Placental pericyte (primary cell): ENCODE measurements at places on chromosomes 3 and 15. TPM values are rescaled to one million over a fixed set of nuclear protein-coding genes. Genes with fewer than 3 reads are reported as not detected.

The ZPLD1 gene
- total RNA-seq = 0.14 and 0.22 TPM in 2 replicates

The SAXO2 gene
- 0.88 and 1.3 TPM in 2 replicates for total RNA-seq

The C3orf49 gene
- not detected in 2 replicates for total RNA-seq

The PHC3 gene
- 32.6 and 37.9 TPM in 2 replicates for total RNA-seq

The BOC gene
- 3.1 and 4.9 TPM in 2 replicates for total RNA-seq

The ITIH1 gene
- not detected in 2 replicates for total RNA-seq

The LIPC gene
- 0.29 and 0.88 TPM in 2 replicates for total RNA-seq

The GOLGA6A gene
- not detected in 2 replicates for total RNA-seq

The NAA50 gene
- 162 and 226 TPM in 2 replicates for total RNA-seq

The ROBO1 gene
- 46.5 and 141 TPM in 2 replicates for total RNA-seq

The CCDC80 gene
- total RNA-seq = 39.5 and 308 TPM in 2 replicates

The SERINC4 gene
- not detected in 2 replicates for total RNA-seq

The ZDHHC23 gene
- 0.72 and 1.1 TPM in 2 replicates for total RNA-seq

The SLC24A5 gene
- total RNA-seq = not detected in 2 replicates

The CD200R1 gene
- 0.14 TPM in 1 of 2 replicates, not detected in the other for total RNA-seq

The OTOL1 gene
- not detected in 2 replicates for total RNA-seq

The P3H2 gene
- total RNA-seq = 14.4 and 28.6 TPM in 2 replicates

The ZDHHC19 gene
- not detected in 2 replicates for total RNA-seq

The KLHL6 gene
- under 0.01 TPM in 1 of 2 replicates, not detected in the other for total RNA-seq

The AQP9 gene
- total RNA-seq = under 0.01 and 0.14 TPM in 2 replicates

The GABRA5 gene
- total RNA-seq = not detected in 2 replicates

The GOLGA8J gene
- total RNA-seq = not detected in 2 replicates

The LEKR1 gene
- total RNA-seq = 1.1 and 1.9 TPM in 2 replicates

The KLHL40 gene
- total RNA-seq = not detected in 2 replicates

The SLC28A2 gene
- total RNA-seq = not detected in 2 replicates

The NUP210 gene
- 0.22 TPM in 1 of 2 replicates, not detected in the other for total RNA-seq
